Mesothelial cell of epicardium (in vitro differentiated cells): ENCODE measurements at places on chromosomes 13 and 19.

- H3K36me3 ChIP-seq = peaks cover 1% of the 10 kb centered on the region
- no peaks in the 10 kb centered on the region for H3K27me3 ChIP-seq
- peak overlapping the region; percentile 98 for H3K27ac ChIP-seq
- peaks cover 22% of the 10 kb centered on the region for H3K4me1 ChIP-seq
- H3K4me3 ChIP-seq = peak overlapping the region; percentile 98
These were observed 1.6 kb downstream of the MZF1 start for GRCh38 chr19:58571575-58571947.

GRCh38 chr13:35787937-35788336 is 311.4 kb upstream of the MAB21L1 start:
- no peak for DNase-seq
- H3K27ac ChIP-seq = no peak overlapping the region
- H3K4me3 ChIP-seq = no peak overlapping the region
- H3K27me3 ChIP-seq = no peaks in the 10 kb centered on the region
- peaks cover 16% of the 10 kb centered on the region for H3K4me1 ChIP-seq
- peaks cover 2% of the 10 kb centered on the region for H3K36me3 ChIP-seq

DNA sequence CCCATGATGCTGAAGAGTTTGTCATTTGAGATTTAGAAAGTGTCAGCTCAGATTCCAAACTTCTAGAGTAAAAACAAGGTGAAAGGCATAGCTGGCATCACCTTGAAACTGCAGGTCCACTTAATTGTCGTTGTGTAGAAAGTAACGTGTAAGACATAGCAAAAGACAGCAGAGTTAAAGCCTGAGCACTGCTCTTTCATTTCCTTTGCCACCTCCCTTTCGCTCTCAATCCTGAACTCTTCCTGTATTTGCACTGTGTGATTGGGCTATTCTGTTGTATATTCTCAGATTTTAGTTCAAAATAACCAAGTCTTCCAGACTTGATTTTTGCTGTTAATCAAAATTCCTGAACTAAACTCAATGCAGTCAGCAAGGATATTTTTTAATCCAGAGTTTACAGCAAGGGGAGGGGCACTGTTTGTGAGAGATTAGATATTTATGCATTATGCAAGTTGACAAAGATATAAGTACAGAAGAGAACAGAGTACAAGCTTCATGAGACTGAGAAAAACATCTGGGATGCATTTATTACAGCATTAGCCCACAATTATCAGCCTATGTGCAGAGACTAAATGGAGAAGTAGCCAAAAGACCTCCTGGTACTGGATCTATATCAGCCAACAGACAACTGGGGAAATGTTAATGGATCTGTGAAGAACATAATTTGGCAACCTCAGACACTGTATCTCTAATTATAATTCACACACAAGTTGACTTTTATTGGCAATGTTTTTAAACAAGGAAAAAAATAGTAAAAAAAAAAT is 328.6 kb downstream of the SUCLA2 start:
- H3K27me3 ChIP-seq = peaks cover 5% of the 10 kb centered on the region
- H3K27ac ChIP-seq = peak overlapping the region; percentile 62
- DNase-seq = no peak
- no peak overlapping the region for H3K4me3 ChIP-seq

GRCh38 chr13:40120288-40120687 is 464.8 kb downstream of the COG6 start:
- no peaks in the 10 kb centered on the region for H3K36me3 ChIP-seq
- H3K4me1 ChIP-seq = peaks cover 36% of the 10 kb centered on the region

- H3K4me3 ChIP-seq = no peak overlapping the region
- peaks cover 3% of the 10 kb centered on the region for H3K27me3 ChIP-seq
- no peak for DNase-seq
- no peaks in the 10 kb centered on the region for H3K36me3 ChIP-seq
- H3K27ac ChIP-seq = no peak overlapping the region
- H3K4me1 ChIP-seq = no peaks in the 10 kb centered on the region
These were observed 586.4 kb downstream of the LMO7 start for GRCh38 chr13:76222511-76222910.

DNA sequence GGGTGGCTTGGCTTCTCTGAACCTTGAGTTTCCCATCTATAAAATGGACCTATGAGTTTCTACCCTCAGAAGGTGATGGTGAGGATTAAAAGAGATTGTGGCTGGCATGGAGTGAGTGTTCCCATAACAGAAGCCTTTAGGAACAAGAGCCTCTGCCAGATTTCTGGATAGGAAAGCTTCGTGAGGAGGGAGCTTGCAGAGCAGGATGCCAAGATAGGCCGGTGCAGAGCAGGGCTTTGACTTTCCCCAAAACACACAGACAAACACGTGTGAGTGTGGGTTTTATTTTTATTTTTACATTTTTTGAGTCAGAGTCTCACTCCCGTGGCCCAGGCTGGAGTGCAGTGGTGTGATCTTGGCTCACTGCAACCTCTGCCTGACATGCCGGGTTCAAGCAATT is 3.7 kb upstream of the CNN1 start:
- peak overlapping the region; percentile 63 for H3K27ac ChIP-seq
- no peaks in the 10 kb centered on the region for H3K27me3 ChIP-seq
- no peak for DNase-seq
- peak overlapping the region; percentile 67 for H3K4me3 ChIP-seq

DNA sequence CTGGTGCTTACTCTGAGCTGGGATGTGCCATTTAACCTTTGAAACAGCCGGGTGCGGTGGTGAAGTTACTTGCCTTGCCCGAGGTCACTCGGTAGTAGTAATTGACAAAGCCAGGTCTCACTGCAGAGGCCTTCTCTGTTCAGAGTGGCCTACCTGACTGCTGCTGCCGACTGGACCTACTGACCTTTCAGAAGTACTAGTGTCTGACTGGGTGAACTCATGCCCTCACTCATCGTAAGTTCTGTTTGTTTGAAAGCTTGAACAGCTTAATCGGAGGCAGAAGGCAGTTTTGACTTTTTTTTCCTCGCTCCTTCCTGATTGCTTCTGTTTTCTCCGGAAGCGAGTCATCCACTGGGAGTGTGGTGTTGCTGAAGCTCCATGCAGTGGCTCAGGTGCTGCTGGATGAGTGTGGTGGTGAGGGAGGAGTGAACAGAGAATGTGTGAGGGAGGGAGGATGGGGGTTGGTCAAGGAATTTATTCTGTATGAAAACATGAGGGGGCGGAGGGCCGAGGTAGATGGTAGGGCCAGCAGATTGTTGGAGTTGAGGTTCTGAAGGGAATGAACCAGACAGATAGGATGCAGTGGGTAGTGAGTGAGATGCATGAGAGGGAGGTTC is 2.7 kb downstream of the SPINT2 start:
- H3K36me3 ChIP-seq = no peaks in the 10 kb centered on the region
- H3K27ac ChIP-seq = peak overlapping the region; percentile 93
- peaks cover 2% of the 10 kb centered on the region for H3K27me3 ChIP-seq
- H3K4me3 ChIP-seq = peak overlapping the region; percentile 92
- peaks cover 53% of the 10 kb centered on the region for H3K4me1 ChIP-seq
- no peak for DNase-seq

GRCh38 chr19:40721140-40721486 is 4.2 kb downstream of the ITPKC start:
- H3K27ac ChIP-seq = peak overlapping the region; percentile 100
- DNase-seq = no peak
- H3K36me3 ChIP-seq = peaks cover 20% of the 10 kb centered on the region
- peaks cover 33% of the 10 kb centered on the region for H3K4me1 ChIP-seq
- H3K27me3 ChIP-seq = no peaks in the 10 kb centered on the region
- peak overlapping the region; percentile 97 for H3K4me3 ChIP-seq

DNA sequence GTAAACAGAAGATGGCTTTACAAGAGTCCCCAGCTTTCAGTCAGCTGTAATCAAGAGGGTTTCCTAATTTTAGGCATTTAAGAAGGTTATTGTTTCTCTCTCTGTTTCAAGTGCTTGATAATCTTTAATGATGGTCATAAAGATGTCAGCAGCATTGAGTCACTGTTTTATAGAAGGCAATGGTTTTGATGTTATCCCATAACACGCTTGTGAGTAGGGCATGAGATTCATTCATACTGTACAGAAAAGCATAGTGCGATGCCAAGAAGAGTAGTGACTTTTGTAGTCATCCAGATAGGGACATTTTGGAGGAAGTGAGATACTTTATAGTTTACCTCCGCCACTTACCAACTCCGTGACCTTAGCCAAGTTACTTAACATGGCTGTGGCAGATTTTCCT is 364.2 kb upstream of the SLC10A2 start:
- H3K36me3 ChIP-seq = no peaks in the 10 kb centered on the region
- peaks cover 6% of the 10 kb centered on the region for H3K4me1 ChIP-seq
- H3K4me3 ChIP-seq = no peak overlapping the region
- peaks cover 4% of the 10 kb centered on the region for H3K27me3 ChIP-seq
- H3K27ac ChIP-seq = no peak overlapping the region

GRCh38 chr19:38974624-38975213 is 823 bp downstream of the FBXO17 start:
- peak overlapping the region; percentile 97 for H3K27ac ChIP-seq
- H3K27me3 ChIP-seq = no peaks in the 10 kb centered on the region
- peaks cover 27% of the 10 kb centered on the region for H3K4me1 ChIP-seq
- peaks cover 14% of the 10 kb centered on the region for H3K36me3 ChIP-seq
- H3K4me3 ChIP-seq = peak overlapping the region; percentile 92

GRCh38 chr19:15107061-15108010 is at the start of gene SYDE1:
SYDE1 (plus strand) TSS chr19:15107401; CDS start chr19:15107434, 33 bp downstream.
- peak within 1 kb of the TSS; percentile 72 for H3K4me3 ChIP-seq
- H3K4me1 ChIP-seq = peaks cover 18% of the 10 kb centered on the region
- H3K36me3 ChIP-seq = peaks cover 15% of the 10 kb centered on the region

DNA sequence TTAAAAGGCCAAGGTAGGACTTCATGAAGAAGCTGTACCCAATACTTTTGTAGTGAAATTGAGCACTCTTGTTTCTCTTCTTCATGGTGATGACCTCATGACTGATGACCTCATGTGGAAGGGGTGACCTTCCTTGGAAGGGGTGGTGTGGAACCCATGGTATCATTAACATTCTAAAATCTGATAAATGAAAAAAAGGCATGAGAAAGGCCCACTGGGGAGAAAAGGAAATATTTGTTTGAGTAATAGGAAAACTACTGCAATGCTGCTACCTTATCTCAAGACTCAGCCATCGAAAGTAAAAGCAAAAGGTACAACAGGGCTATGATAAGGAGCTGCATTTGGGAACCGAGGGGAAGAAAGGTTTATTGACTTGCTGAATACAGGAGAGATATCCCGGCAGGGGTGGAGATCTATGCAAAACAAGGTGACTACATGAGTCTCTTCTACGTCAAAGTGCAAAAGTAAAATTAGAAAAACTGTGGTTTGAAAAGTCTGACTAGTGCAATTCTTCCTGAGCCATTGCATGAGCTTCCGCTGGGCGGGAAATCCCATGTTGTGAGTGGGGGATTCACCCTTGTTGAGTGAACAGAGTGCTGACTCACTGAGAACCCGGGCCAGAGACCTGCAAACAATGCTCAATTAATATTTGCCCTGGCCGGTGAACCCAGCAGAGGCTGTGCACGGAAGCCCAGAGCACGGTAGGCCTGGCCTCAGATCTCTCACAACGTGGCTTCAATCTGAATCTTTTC is 138.9 kb upstream of the RFC3 start:
- H3K27me3 ChIP-seq = no peaks in the 10 kb centered on the region
- H3K4me3 ChIP-seq = no peak overlapping the region
- no peak overlapping the region for H3K27ac ChIP-seq
- peaks cover 19% of the 10 kb centered on the region for H3K4me1 ChIP-seq
- H3K36me3 ChIP-seq = no peaks in the 10 kb centered on the region

DNA sequence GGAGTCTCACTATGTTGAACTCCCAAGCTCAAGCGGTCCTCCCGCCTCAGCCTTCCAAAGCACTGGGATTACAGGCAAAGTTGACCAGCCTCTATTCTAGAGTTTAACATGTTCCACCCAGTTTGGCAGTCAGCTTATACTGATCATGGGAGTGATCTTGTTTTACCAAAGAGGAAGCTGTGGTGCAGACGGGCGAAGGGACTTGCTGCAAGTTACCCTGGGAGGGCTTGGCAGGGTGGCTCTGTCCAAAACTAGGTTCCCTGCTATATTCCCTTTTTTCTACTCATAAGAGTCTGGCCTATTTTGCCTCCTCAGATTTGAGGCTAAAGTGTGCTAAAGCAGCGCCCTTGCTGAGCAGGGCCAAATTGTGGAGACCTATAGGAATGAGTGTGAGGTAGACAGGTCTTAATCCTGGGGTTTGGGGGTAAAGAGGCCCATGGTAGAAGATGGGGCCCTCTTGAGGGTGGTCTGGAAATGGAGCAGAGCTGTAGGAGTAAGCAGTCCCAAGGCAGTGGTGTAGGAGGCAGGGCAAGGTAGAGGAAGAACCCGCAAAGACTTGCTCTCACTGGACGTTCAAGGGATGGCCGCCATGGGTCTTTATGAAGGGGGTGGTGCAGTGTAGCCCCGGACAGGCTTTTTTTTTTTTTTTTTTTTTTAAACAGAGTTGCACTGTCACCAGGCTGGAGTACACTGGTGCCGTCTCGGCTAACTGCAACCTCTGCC is 3.3 kb downstream of the RPS19 start:
- no peaks in the 10 kb centered on the region for H3K27me3 ChIP-seq
- no peak overlapping the region for H3K4me3 ChIP-seq
- peaks cover 40% of the 10 kb centered on the region for H3K36me3 ChIP-seq
- peak overlapping the region; percentile 23 for H3K27ac ChIP-seq
- H3K4me1 ChIP-seq = peaks cover 34% of the 10 kb centered on the region

DNA sequence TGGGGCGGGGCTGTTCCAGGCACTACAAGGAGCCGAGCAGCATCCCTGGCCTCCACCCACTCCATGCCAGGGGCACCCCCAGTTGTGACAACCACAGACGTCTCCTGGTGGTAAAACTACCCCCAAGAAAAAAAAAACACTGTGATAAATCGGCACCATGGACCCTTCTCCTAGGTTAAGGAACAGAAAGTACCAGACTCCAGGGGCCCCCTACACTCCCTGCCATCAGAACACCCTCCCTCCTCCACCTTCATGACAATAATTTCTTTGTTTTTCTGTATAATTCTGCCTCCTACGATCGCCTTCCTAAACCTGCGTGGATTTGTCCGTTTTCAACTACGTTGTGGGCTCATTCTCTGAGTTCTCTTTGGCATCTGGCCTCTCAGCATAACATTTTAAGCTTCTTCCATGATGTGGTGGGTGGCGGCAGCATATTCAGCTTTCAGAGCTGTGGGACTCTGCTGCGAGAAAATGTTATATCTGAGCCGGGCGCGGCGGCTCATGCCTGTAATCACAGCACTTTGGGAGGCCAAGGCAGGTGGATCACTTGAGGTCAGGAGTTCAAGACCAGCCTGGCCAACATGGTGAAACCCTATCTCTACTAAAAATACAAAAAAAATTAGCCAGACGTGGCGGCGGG is 8.6 kb downstream of the TLE2 start:
- H3K27ac ChIP-seq = no peak overlapping the region
- peaks cover 13% of the 10 kb centered on the region for H3K36me3 ChIP-seq
- peaks cover 14% of the 10 kb centered on the region for H3K4me1 ChIP-seq
- no peak for DNase-seq

- H3K36me3 ChIP-seq = peaks cover 3% of the 10 kb centered on the region
- DNase-seq = no peak
- peaks cover 19% of the 10 kb centered on the region for H3K4me1 ChIP-seq
- no peak overlapping the region for H3K27ac ChIP-seq
These were observed 9.7 kb downstream of the LATS2 start for GRCh38 chr13:21051675-21052074.

GRCh38 chr13:98311200-98311548 is 134.1 kb upstream of the RNF113B start:
- H3K27me3 ChIP-seq = no peaks in the 10 kb centered on the region
- H3K4me1 ChIP-seq = peaks cover 34% of the 10 kb centered on the region
- no peak overlapping the region for H3K27ac ChIP-seq
- no peak for DNase-seq
- peaks cover 8% of the 10 kb centered on the region for H3K36me3 ChIP-seq
- no peak overlapping the region for H3K4me3 ChIP-seq
